Stimulated activated CD4-positive, alpha-beta T cell treated with anti-CD3 and anti-CD28 coated beads, Interleukin-1b, Interleukin-23, amount 100 ng/mL, for 24 hours (primary cell): ENCODE measurements at places on chromosomes 11 and 22.

- DNase-seq: no peak
These were observed 20.5 kb downstream of the UBE2L3 start for GRCh38 chr22:21587803-21588611.

DNA sequence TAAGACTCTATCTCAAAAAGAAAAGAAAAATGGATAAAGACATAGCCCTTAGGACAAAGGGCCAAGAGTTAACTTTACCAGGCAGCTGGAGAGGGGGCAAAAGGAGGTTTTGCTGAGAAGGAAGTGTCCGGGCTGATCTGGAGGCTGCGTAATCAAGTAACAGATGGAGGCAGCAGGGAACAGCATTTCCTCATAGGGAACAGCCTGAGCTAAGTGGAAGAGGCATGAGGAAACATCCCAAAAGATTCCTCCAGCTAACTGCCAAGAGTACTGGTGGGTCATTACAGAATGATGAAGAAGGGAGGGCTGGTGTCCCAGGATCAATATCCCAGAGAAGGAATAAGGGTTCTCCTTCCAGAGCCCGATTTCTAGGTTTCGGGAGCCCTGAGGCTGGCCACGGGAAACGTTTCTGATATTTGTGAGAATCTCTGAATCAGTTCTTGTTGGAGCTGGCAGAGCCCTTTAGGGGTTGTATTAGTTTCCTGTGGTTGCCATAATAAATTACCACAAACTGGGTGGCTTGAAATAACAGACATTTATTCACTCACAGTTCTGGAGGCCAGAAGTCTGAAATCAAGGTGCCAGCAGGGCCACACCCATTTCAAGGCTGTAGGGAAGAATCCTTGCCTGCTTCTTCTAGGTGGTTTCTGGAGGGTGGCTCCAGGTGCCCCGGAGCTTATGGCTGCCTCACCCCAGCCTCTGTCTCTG is 21.2 kb downstream of the LIF start:
- DNase-seq: no peak

GRCh38 chr11:36007127-36007655 is 63.3 kb downstream of the LDLRAD3 start:
- no peak for DNase-seq

DNA sequence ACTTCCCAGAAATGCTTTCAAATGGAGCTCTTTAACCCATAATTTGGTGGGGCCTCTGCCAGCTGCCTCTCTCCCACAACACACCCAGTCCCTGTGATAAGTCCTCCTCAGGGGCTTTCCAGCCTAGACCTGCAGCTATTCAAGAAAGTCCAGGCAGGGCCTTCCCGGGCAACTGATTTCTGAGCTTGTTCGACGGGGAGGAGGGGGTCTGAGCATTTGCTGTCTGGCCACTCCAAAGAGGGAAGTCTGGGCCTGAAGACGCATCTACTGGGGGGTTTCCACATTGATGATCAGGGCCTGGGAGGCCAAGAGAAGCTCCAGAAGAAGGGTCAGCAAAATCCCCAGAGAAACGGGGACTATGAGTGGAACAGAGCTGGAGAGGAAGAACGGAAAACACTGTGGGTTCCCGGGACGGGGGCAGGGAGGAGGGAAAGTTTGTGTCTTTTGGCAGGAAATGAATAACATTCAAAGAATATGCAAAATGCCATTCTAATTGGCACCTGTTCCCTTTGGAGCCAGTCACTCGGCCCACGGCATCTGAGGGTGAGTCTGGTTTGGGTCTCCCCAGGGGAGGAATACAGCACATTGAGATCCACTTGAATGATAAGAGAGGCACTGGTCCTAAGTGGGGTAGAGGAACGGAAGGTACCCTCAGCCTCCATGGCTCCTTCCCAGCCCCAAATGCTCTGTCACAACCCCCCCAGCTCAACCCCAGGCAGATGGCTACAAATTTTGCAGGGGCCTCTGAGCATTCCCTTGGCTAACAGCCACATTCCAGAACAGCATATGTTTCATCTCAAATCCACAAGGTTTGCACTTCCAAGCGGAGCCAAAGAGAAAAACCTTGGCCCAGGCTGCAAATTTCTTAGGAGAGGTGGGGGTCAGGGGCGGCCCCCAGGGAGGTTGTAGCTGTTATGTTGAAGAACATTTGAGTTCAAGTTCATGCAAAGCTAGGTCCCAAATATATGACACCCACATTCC is 72.0 kb downstream of the RPUSD4 start:
- no peak for DNase-seq

GRCh38 chr11:79363861-79364378 is 76.9 kb downstream of the TENM4 start:
- no peak for DNase-seq

- no peak for DNase-seq
These were observed 111.3 kb upstream of the MTMR2 start for GRCh38 chr11:96035031-96035739.

- no peak for DNase-seq
These were observed 71.2 kb downstream of the ADM start for GRCh38 chr11:10376061-10376460.

- no peak for DNase-seq
These were observed 58.3 kb downstream of the PRR5L start for GRCh38 chr11:36354221-36355003.

DNA sequence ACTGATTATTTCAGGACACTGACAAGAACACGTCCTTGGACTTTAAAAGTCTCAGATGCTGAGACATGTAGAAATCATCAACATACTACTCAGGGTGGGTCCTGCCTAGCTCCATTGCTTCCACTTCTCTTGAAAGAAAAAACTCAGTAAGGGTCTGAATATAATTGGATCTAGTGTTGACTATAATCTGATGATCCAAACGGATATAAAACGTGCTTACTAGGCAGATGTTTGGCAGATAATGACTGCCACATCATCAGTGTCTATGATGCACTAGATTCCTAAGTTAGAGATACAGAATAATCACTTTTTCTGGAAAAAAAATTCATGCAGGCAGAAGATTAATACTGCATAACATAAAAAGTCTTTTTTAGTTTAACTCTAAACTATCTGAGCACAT is 21.6 kb downstream of the GUCY1A2 start:
- DNase-seq: no peak

- no peak for DNase-seq
These were observed 1.2 kb upstream of the LIN7C start for GRCh38 chr11:27507557-27508322.

DNA sequence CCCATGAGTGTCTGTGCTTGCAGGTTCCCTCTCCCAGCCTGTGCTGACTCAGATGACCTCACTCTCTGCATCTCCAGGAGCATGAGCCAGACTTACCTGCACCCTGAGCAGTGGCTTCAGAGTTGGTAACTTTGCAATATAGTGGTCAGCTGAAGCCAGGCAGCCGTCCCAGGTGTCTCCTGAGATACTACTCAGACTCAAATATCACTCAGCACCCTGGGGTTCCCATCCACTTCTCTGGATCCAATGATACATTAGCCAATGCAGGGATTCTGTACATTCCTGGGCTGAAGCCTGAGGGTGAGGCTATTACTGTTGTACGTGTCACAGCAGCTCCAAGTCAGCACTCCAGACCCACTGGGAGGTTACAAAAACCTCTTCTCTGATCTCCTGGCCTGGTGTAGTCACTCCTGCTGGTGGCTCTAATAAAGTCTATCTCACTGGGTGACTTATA is 87.8 kb upstream of the TOP3B start:
- no peak for DNase-seq

GRCh38 chr11:69940246-69940610 is 121.0 kb upstream of the FGF3 start:
- no peak for DNase-seq

GRCh38 chr11:99351624-99352023 is 330.9 kb downstream of the CNTN5 start:
- no peak for DNase-seq

GRCh38 chr11:66124564-66124963 is 54.5 kb downstream of the PACS1 start:
- DNase-seq: no peak

DNA sequence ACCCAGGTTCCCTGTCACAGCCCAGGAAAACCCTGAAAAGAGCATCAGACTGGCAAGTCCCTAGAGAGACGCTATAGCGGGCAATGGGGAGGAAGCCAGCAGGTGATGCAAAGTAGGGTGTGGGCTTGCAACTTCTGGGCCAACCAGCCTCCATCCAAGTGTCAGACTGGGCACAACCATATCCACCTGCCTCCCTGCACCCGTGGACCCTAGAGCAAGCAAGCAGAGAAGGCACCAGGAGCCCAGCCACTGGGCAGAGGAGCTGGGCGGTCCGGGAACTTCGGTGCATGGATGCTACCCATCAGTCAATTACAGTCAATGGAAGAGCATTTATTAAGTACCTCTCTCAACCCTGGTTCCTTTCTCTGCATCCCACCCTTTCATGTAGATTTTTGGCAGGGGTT is 2.8 kb downstream of the NECTIN1 start:
- DNase-seq: no peak

DNA sequence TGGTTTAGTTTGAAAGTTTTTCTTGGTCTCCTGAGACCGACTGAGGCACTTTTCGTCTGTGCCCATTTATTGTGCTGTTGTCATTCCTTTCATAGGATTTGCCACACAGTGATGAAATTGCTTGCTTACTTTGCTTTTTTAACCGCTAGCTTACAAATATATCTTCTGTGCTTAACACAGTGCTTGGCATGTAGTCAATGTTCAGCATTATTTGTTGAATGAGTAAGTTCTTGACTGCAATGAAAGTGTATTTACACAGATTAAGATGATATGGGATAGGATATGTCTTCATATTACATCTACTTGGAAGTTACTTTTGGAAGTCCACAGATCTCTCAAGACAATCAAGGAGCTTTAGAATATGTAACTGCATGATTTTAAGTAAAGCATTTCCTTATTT is 91.2 kb downstream of the GRIA4 start:
- DNase-seq: no peak

GRCh38 chr11:68061508-68061907 is 22.7 kb downstream of the TCIRG1 start:
- no peak for DNase-seq

DNA sequence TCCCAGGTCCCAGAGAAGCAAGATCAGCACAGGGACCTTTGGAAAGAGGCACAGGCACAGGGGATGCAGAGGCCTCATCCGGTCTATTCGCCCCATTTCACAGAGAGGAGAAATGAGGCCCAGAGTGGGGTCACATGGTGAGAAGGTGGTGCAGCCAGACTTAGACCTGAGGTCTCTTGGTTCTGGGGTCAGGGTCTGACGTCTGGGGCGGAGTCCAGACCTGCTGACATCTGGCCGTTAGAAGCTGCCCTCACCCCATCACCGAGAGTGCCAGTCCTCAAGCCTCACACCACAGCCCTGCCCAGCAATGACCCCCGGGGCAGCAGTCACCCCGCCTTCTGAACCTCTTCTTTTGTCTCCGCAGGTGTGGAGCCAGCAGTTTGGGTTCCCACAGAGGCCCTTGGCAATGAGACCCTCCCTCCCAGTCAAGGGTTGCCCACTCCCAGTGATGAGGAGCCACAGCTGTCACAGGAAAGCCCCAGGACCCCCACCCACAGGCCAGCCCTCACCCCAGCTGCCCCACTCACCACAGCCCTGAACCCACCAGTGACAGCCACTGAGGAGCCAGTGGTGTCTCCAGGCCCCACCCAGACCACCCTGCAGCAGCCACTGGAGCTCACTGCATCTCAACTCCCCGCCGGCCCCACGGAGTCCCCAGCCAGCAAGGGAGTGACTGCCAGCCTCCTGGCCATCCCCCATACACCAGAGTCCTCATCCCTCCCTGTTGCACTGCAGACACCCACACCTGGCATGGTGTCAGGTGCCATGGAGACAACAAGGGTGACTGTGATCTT is 62.4 kb downstream of the OTOG start:
- no peak for DNase-seq

DNA sequence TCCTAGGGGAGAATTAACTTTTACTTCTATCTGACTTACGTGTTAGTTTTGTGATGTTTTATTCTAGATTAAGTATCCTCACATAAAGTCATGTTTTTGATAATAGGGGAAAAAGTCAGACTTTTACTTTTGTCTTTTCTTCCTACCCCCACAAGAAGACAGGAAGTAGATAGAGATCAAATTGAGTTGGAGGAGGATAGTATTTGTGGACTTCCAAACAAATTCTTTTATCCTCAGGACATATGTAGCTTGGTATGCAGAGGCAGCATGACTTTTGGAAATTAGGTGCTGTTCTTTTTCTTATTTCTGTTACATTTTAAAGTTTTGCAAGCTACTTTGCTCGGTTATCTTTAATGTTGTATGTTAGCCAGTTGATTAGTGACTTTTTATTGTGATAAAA is 61.4 kb downstream of the MTMR3 start:
- DNase-seq: no peak

DNA sequence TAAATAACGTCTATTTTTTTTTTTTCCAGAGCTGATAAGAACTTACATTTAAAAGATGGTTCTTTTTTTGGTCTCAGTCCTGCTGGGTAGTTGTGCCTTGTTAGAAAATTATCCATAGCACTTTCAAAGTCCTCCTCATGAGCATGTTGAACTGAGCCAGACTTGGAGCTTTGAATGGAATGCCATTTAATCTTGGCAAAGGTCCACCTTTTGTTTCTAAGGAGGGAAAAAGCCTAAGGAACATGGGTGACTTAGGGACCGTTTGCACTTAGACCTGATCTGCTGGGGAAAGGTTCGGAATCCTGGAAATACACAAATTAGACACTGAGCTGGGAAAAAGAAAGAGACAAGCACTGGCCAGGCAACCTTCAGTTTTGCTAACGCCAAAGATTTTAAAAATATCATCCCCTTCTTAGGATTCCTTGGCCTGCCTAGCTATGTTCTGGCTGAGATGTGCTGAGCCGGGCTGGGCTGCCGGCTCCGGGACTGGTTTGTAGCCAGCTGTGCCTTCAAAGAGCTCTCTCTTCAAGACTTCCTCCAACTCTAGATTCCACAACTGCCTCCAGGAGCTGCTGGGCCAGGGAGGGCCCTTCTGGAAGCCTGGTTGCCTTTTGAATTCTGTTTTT is 67.4 kb downstream of the ENDOD1 start:
- no peak for DNase-seq

- no peak for DNase-seq
These were observed 19.5 kb downstream of the PIK3IP1 start for GRCh38 chr22:31272522-31273446.

DNA sequence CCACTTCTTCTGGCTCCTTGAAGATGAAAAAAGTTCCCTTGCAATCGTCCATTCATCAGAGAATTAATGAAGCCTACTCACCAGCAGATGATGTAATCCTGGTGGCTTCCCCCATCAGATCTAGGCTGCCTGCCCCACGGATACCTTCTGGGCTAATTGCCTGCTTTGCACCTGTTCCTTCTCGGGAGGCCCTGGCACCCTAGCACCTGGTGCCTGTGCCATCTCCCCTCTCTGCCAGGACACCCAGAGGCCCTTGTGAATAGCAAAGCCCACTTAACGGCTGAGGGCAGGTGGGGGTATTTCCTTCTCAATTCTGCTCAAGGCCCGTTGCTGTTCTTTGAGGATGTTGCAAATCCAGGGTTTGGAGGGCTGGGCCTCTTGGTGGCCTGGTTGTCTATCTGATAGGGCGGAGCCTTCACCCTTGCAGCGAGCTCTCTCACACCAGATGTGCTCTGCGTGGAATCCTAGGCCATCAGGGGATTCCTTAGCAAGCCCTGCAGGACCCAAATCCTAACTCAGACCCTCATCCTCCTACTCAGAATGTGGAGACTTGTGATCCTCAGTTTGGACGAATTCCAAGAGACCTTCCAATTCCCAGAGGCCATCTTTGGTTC is at the start of gene LMO2:
Gene LMO2, minus strand, starts transcription at position 363 of the 614 bp plus-strand sequence. CDS start 22,360 bp downstream, outside the sequence.
- DNase-seq: no peak
